AG10803 (cell line): ENCODE measurements at places on chromosomes 1 and 21.

DNA sequence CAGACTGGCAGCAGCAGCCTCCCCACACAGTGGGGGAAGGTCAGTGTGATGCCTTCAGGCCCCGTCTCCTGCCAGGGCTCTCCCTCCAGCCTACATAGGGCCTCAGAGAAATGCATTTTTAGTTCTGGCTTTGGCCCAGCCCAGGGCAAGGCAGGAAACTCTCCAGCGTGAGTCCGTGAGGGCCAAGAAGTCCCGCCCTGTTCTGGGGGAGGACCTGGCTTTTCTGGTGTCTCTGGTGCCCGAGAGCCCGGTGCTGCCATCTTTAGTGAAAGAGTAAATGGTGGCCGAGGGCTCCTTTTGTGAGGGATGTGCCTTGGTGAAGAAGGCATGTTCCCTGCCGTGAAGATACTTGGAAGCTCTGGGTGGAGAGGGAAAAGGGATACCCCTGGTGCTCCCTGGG, 14.8 kb upstream of the DIP2A start:
- DNase-seq: no peak

- peak; percentile 74 for DNase-seq
Measured at GRCh38 chr1:7770997-7771822, at the start of gene VAMP3. Gene VAMP3, plus strand, starts transcription at chr1:7771296. Its CDS starts 88 bp downstream, at chr1:7771384.

GRCh38 chr1:47710329-47711071, 272.7 kb downstream of the FOXD2 start:
- DNase-seq: peak; percentile 41

DNA sequence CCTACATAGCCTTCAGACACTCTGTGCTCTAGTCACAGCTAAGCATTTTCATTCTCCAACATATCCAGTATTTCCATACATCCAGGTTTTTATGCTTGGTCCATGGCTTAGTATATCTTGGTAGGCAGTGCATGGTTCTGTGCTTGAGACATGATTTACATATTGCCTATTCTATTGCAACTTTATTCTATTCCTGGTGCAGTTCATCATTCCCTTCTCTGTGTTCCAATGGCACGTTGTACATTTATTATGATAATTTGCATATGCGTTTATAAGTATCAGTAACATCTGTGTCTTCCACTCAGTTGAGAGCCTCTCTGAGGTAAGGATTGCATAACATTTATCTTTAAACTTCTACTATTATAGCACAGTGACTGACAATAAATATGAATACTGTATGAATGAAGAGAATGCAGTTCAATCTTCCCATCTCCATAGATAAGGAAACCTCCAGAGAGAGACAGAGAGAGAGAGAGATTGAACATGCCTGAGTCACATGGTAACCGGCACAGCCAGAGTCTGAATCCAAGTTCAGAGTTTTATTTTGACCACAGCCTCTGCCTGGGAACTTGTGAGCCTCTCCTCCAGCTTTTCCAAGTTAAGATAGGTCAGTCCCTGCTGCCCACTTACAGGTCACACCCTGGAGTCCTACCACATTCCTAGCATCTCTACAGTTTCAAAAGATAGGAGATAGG, 41.5 kb downstream of the PLPPR5 start:
- peak; percentile 43 for DNase-seq

GRCh38 chr1:211281320-211282022, 22.3 kb downstream of the RCOR3 start:
- no peak for DNase-seq

DNA sequence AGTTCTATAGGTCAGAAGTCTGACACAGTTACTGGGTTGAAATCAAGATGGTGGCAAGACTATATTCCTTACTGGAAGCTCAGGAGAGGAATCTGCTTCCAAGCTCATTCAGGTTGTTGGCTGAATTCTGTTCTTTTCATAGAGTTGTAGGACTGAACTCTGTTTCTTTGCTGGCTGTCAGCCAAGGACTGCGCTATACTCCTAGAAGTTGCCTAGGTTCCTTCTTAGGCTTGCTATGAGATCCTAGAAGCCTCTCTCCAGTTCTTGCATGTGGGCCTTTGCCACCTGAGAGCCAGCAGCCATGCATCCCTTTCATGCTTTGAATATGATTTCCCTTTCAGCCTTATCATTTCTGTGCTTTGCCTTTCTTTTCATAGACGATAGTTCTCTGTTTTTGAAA, 176.4 kb downstream of the RPS6KC1 start:
- no peak for DNase-seq

DNA sequence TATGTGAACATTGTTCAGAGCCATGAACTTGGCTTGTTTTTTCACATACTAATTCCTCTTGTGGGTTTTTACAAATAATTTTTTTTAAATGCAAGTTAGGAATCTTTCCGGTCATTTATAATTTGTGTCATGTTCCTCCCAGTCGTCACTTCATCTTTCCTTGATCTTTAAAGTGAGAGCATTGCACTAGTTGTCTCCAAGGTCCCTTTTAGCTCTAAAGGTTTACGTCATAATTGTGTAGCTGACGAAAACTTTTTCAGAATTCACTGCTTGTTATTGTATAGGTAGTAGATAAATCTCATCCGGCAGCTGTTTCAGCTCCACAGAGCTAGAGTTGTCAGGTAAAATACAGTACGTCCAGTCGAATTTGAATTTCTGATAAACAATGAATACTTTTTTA, 33.6 kb downstream of the SOAT1 start:
- no peak for DNase-seq

GRCh38 chr1:79375352-79375751, 368.8 kb upstream of the ADGRL4 start:
- no peak for DNase-seq

- no peak for DNase-seq
Measured at GRCh38 chr1:196312739-196313138, 295.5 kb downstream of the KCNT2 start.

- no peak for DNase-seq
Measured at GRCh38 chr1:204065174-204065985, 7.5 kb upstream of the SOX13 start.

DNA sequence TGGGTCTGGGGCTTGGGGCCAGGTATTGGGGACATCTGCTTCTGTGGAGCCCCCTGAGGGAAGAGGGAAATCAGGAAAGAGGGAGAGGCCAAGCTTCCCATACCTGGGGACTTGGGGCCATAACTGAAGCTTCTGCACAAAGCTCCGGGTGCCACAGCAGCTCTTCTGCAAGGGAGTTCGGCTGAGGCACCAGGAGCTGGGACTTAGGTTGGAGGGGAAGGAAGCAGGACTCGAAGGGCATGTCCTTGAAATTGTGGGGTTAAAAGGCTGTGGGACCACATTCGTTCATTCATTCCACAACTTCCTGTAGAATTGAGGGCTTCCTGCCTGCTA, 1.7 kb upstream of the EPS8L3 start:
- no peak for DNase-seq

- DNase-seq: no peak
Measured at GRCh38 chr1:117235863-117236465, 25.2 kb upstream of the VTCN1 start.

DNA sequence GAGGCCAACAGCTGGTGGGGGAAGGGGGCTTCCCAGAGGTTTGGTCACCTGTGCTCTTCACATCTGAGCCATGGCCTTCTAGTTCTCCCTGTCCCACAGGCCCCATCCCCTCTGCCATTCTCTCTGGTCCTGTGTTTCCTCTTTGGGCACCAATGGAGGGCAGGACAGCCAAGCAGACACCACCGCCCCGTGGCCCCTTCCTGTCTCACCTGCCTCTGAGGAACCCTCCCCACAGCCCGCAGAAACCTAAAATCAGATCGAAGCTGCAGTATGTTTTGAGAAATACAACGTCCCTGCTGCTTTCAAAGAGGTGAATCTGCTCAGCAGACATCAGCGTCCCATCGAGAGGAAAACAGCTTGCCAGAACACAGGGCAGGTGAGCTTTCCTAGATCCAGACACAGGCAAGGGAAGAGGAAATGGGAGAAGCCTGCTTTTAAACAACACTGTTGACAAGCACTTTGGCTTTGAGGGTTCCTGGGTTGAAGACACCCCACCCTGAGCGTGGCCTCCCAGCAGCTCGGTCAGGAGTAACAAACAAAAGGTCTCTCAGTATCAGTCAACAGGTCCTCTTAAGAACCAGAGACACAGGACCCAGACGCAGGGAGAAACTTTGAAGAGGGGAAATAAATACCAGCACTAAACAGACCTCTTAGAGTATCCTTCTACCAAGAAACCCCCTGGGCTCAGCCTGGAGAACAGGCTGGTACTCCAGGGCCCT, 2.3 kb downstream of the PANK4 start:
- DNase-seq: no peak

- DNase-seq: no peak
Measured at GRCh38 chr1:211520641-211521040, 28.7 kb upstream of the RD3 start.

- DNase-seq: no peak
Measured at GRCh38 chr1:229578168-229579058, 19.9 kb upstream of the ABCB10 start.

DNA sequence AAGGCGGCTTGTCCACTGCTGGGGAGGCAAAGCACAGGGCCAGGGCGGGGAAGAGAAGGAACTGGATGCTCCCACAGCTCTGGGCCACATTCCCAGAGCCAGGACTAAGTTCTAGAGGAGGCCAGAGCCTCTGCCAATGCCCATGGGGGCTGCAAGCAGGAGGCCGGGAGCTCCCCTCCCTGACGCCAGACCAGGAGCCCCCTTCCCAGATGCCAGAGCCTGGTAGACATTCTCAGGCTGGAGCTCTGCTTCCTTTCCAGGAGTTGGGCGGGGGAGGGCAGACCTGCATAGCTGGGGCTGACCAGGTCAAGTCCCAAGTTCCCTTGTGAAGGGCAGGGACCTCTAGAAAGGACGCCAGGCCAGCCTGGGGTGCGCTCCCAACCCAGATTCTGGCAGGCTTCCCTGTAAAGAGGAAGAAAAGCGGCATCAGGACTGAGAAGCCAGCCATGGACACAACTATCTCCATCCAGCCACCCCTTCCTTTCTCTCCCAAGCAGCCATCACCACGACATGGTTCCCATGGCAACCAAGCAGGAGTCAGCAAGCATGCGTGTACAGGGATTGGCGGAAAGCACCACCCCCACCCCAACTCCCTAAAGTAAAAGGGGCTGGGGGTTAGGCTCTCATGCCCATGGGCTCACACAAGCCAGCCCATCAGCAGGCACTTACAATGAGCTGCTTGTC, 13.4 kb downstream of the KIF21B start:
- DNase-seq: no peak

GRCh38 chr1:200905411-200906052, 10.8 kb downstream of the INAVA start:
- DNase-seq: no peak

GRCh38 chr1:905071-905749, 18.5 kb upstream of the SAMD11 start:
- DNase-seq: no peak

DNA sequence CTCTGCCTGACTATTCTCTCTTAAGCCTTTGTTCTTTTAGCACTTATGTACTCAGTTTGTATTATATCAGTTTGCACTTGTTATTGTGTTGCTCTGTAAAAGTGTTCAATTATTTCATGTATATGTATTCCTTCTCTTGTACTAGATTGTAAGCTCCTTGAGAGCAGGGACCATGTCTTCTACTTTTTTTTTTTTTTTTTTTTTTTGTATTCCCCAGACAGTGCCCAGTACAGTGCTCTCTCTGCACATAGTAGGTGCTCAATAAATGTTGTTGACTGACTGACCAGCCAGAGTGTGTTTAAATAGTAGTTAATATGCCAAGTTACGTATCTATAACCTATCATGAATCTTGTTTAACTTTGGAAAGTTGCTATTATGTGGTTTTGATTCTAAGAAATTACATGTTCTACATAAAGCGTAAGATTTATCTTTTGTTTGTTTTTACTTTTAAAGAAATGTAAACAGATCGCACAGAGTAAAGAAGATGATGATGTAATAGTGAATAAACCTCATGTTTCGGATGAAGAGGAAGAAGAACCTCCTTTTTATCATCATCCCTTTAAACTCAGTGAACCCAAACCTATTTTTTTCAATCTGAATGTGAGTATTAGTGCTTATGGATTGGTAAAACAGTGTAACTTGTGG, 16.1 kb downstream of the SON start:
- no peak for DNase-seq

DNA sequence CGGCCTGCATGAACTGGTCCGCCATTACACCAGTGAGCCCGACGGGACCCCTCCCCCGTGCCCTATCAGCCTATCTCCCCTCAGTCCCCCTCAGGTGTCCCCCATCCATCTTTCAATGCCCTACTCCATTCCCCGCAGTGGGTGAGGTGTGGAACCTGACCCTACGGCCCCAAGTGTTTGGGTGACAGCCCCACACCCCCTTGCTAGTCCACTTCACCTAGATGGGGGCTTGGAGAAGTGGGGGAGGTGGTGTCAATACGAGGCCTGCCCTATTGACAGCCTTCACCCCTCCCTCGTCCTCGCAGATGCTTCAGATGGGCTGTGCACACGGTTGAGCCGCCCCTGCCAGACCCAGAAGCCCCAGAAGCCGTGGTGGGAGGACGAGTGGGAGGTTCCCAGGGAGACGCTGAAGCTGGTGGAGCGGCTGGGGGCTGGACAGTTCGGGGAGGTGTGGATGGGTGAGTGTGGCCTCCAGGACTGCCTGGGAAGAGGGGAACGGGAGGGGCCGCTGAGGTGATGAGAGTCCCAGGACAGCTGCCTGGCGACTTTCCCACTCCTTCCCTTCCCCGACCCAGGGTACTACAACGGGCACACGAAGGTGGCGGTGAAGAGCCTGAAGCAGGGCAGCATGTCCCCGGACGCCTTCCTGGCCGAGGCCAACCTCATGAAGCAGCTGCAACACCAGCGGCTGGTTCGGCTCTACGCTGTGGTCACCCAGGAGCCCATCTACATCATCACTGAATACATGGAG, 15.7 kb upstream of the HDAC1 start:
- DNase-seq: no peak

- no peak for DNase-seq
Measured at GRCh38 chr1:107016376-107016978, 40.0 kb upstream of the PRMT6 start.

- no peak for DNase-seq
Measured at GRCh38 chr1:6866825-6867224, 81.6 kb downstream of the CAMTA1 start.

DNA sequence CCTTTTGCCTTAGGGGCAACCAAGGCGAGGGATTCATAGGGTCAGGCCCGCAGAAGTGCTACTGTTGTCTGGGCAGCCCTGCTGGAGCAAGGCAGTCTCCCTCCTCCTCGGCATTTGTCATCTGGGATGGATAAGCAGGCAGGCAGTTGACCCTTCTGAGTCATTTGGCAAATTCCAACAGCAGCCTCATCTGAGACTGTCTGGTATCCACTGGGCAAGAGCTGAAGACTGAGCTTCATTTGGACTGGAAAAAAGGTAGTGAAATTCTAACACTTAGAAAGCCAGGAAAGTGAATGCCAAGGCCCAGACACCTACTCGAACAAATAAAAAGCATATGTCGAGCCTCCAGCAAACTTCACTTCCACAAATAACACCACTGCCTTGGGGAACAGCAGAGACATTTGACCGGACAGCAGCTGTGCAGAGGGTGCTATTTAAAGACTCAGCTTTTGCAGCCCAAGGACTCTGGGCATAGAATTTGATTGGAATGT, 4.0 kb upstream of the ZBTB40 start:
- DNase-seq: peak; percentile 86

DNA sequence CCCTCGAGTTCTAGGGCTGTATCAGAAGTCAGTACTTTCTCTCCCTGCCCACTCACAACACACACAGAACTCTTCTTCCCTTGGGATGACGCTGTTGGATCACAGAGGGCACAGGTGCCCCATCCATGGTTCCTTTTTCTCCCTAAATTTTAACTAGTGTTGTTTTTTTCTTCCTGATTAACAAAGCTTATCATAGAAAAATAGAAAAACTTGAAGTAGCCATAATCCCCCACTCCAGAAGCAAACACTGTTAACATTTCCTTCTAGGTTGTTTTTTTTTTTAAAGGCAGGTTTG, 27.5 kb downstream of the NAV1 start:
- no peak for DNase-seq
